ENCODE measurements at places on chromosomes 2 and 18.
A peak's percentile ranks its signal among the peaks of the same experiment; 100 is the strongest.

GRCh38 chr18:78610179-78610578 is 369.4 kb upstream of the SALL3 start:
- DNase-seq, result no peak

GRCh38 chr2:160471950-160472349 is 21.7 kb downstream of the RBMS1 start:
- DNase-seq, result no peak

GRCh38 chr2:73033766-73034381 is 37.6 kb downstream of the SFXN5 start:
- DNase-seq, result no peak

DNA sequence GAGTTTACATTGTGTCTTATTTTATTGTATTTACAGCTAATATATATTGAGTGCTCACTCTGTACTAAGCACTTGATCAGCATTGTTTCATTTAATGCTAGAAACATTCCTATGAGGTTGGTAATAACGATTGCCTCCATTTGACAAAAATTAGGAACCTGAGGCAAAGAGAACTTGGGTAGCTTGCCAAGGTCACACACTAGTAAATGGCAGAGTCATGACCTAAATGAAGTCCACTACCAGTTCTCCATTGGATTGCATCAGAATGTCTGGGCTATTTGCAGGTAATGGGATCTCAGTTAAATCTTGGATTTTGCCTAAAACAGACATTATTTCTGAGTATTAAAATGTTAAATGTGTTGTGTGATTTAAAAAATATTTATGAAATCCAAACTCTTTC is 65.8 kb upstream of the CRIM1 start:
- no peak for DNase-seq

- DNase-seq, result no peak
These were observed 12.4 kb upstream of the CRYGA start for GRCh38 chr2:208175840-208176153.

GRCh38 chr2:194232600-194232999 is 1424.4 kb upstream of the SLC39A10 start:
- DNase-seq, result no peak

GRCh38 chr18:7856116-7856515 is 289.0 kb downstream of the PTPRM start:
- DNase-seq, result no peak

DNA sequence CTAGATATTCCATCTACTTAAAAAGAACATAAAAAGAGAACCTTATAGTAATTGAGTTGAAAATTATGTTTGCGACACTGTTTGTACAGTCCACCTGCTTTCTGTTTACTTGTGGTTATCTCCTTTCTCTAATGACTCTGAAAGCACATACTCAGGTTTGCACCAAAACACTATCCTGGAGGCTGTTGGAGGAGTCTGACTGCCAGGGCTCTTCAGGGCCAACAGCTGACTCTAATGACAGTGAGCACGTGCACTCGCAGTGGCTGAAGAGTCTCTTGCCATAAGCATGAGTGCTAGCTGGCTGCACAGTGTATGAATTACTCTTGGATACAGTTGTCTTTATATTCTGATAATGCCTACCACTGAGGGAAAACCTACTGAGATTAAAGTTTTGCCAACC is 16.7 kb upstream of the GLS start:
- DNase-seq, result peak; percentile 8

- no peak for DNase-seq
These were observed 61.8 kb downstream of the ACAA2 start for GRCh38 chr18:49751427-49752094.

- no peak for DNase-seq
These were observed 4.5 kb downstream of the B3GNT2 start for GRCh38 chr2:62200291-62200841.

DNA sequence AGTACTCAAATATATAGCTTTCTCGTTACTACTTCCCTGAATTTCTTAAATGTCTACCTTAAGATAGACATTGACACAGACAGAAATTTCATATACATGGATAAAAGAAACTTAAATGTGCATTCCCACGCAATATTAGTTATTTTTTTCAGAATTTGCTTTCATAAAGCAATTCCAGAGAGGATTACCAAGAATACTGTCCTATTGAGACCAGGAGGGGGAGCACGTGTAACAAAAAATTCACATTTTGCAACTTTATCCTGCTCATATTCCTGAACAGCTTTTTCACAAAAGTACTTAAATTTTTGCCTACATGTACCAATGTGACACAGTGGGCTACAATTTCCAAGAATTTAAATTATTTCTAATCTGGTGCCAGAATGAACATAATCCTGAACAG is 30.7 kb upstream of the ERCC3 start:
- peak; percentile 15 for DNase-seq

- DNase-seq, result no peak
These were observed 31.2 kb downstream of the SALL3 start for GRCh38 chr18:79010802-79011201.

DNA sequence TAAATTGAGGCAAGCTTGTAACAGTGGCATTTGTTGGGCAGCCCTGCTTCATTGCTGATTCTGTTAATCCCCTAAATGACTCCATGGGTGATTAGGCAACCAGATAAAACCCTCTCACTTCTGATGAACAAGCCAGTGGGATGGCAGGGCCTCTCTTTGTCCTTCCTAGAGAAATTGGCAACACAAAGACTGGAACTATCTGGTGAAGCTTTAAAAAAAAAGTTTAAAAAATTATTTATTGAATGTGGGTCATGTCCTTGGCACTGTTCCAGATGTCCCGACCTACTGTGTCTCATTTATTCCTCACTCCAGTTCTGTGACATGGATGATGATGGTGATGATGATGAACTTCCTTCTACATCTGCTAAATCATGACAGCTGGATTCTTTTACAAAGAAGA is 30.8 kb downstream of the NRP2 start:
- DNase-seq, result no peak

DNA sequence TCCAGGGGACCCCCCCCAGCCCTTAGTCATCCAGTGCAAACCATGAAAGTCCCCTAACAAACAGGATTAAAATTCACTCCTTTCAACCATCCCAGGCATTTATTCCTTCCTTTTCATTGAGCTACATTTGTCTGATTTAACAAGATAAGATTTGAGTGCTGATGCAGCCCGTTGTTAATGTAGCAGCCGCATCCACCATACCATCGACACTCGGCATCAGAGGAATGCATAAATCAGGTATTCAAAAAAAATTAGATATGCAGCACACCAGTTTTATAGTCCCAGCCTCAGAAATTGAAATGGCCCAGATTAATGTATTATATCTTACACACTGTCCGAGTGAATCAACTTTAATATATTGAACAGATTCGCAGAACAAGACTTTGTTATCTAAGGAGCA is 676.5 kb upstream of the FANCL start:
- DNase-seq, result no peak

DNA sequence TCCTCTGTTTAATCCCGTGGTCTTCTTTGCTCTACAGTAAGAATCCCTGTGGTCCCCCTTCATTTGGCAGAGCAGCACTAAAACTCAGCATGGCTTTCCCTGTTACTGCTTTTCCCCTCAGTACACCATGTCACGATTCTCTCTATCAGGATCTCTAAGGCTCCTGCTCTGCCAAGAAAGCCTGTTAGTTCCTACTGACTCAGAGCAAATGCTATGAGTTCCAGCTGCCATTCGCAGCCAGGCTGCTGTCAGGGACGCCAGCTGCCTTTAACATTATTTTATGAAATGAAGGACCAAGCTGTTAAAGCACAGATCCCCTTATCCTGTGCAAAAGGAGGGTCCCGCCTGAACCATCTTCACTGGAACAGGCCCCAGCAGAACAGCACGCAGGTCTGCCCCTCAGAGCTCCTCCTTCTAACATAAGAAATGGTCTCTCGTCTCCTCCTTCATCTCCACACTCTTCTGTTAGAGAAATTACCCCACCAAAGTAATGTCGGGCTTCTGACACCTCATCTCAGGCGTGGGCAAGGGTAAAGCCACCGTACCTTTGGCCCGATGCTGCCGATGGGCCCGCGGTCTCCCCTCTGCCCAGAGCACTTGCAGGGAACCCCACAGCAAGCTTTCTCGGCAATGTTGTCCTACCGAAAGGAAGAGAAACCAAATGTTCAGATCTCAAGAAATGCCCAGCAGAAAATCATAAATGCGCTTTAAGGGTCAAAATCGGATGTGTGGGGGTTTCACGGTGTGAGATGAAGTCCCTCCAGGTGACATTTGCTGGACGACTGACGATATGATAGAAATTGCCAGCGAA is 52.6 kb downstream of the COL6A3 start:
- DNase-seq, result no peak

DNA sequence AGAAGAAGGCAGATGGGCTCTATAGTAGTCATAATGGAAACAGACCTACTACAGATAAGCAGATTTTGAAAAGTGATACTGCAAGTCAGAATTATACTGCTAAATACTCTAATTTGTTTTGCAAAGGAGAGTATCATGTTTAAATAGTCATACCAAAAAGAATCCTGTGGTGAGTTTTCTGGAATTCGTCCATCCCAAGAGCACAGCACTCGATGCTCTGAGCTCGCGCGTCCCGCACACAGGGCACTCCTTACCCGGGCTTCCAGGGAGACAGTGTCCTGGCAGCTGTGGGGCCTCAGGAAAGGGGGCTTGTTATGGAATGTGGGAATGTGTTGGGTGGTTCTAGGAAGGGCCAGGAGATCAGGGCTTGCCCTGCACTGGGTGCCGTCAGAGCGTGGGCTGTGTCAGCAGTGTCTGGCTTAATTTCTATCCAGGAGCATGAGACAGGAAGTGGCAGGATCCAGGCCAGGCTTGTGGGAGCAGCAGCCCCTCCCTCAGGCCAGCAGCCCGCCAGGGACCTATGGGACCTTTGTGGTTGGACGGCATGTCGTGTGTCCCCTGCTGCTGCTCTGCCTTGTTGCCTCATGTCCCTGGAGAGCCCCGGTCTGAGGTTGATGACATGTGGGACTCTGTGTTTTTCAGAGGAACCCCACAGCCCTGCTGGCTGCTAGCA is 193.2 kb upstream of the TPO start:
- peak; percentile 15 for DNase-seq

GRCh38 chr2:109288544-109289368 is 159.8 kb downstream of the SH3RF3 start:
- DNase-seq, result no peak

DNA sequence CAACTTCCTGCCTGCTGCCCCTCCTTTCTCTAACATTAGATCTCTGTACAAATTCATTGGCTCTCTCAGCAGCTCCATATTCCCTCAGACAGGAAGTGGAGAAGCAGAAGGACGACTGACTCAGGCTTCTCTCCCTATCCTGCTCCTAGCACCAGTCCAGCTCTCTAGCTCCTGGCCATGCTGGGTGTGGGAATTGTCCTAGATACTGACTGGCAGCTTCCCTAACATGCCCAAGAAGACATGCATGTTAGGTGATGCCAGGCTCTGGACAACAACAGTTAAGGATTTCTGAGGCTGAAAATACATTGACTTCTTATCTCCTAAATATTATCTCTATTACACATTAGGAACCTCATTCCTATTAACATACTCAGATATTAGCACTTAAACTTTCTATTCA is 292.9 kb downstream of the IKZF2 start:
- DNase-seq, result no peak

DNA sequence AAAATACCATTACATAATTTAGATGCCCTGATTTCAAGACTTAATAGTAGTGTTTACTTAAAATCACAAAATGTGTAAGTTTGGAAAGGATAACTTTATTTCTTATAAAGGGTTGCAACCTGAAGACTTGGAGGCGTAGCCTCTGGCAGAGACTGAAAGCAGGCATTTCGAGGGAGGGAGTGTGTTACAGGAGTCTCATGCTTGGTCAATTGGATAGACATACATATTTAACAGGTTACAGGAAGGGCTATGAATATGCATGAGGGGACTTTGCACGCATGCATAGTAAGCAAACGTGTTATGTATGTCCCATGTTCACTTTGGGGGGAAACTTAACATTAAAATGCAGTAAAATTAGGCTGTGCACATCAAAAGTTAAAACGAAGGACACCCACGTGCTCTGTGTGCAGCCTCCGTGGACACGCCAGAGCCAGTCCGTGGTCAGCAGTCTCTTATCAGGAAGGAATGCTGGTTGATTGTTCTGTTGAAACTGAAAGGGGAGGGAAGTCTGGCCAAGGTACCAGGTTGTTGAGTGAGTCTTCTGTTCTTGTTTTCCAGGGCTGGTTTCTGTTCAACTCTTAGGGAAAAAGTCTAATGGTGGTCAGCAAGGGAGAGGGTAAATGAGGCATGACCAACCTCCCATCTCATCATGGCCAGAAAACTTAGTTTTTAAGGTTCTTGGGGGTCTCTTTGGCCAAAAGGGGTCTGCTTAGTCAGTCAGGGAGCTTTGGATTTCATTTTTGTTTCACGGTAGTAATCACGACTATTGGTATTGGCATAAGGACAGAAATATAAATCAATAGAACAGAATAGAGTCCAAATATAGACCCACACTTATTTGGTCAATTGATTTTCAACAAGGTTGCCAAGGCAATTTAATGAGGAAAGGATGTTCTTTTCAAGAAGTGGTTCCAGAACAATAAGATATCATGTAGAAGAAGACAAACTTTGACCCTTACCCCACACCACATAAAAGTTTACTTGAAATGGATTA is 121.9 kb downstream of the MCFD2 start:
- no peak for DNase-seq

GRCh38 chr2:134873152-134873551 is 34.7 kb downstream of the ACMSD start:
- DNase-seq, result no peak

DNA sequence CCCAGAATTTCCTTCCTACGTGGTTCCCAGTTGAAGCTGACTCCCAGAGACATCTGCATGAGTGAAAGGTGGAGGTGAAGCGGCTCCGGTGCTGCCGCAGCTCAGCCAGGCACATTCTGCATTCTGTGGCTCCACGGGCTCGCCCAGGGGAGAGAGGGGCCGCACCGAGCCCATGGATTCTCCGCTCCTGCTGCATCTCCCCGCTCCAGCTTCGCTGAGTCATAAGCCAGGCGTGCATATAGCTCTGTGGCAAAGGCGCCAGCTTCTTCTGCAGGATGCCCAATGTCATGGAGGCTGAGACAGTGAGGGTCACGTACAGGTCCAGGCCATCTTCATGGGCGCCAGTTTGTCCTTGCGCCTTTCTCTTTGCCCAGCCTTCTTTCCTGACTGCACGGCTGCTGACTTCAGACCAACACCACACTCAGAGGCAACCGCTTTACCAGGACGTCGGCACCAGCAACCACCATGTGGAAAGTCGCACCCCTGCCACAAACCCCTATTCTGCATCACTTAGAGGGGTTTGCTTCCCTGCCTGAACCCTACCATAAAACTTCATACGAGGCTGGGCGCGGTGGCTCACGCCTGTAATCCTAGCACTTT is 215.7 kb downstream of the MGAT5 start:
- no peak for DNase-seq

GRCh38 chr2:12506846-12507245 is 209.9 kb upstream of the TRIB2 start:
- DNase-seq, result no peak

DNA sequence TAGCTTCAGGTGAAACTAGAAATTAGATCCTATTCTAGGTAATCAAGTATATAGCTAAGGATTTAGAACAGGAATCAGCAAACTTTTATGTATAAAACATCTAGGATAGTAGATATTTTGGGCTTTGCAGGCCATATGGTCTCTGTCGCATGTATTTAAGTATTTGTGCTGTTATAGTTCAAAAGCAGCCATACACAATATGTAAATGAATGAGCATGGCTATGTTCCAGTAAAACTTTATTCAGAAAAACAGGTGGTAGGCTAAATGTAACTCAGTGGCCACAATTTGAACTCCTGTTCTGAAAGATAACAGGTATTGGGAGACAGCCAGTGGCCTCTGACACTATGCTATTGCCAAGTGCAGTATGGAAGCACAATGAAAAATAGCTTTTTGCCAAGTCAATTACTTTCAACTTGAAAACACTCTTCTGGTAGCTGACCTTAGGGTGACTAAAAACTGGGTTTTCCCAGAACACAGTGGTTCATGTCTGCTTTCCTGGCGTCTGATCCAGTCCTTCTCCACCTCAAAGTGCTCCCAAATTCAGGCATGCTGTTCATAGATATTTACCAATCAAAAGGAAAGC is 304.7 kb upstream of the SYT4 start:
- no peak for DNase-seq
